Brain (organoid and tissue), 16 donors: ENCODE measurements at places on chromosomes 5 and 9.

DNA sequence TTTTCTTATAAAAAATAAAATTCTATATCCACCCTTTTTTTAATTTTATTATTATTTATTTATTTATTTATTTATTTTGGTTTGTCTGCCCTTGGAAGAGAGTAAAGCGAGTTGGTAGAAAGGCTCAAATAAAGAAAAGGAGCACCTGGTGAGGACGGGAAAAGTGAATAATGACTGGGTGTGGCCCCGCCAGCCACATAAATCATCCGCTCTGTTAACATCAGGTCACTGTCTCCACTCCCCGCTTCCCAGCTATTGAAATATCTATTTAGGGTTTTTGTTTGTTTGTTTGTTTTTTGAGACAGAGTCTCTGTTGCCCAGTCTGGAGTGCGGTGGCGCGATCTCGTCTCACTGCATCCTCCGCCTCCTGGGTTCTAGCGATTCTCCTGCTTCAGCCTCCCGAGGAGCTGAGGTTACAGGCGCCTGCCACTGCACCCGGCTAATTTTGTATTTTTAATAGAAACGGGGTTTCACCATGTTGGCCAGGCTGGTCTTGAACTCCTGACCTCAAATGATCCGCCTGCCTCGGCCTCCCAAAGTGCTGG lies 844 bp downstream of the POLR3G start:
- no peak for DNase-seq

GRCh38 chr9:117073071-117073470 lies 341.8 kb downstream of the ASTN2 start:
- DNase-seq: no peak

GRCh38 chr9:8733131-8733954 lies 933.8 kb upstream of the DMAC1 start:
- DNase-seq: peak; percentile 96

DNA sequence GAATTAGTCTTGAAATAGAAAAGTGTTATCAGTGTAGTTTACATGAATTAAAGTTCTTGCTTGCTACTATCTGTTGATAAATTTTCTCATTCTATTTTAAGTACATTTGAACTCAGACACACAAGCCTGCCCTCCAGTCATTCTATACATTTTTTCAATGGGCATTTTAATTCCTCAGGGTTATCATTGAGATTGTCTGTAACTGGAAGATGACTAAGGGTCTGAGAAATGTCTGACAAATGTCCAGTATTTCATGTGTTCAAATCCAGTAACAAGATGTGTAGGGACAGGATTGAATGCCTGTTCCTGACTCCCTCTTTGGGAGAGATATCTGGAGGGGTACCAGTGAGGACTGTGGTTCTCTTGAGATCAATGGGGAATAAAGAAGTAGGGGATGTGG lies 223.9 kb upstream of the ADAMTSL1 start:
- DNase-seq: no peak

DNA sequence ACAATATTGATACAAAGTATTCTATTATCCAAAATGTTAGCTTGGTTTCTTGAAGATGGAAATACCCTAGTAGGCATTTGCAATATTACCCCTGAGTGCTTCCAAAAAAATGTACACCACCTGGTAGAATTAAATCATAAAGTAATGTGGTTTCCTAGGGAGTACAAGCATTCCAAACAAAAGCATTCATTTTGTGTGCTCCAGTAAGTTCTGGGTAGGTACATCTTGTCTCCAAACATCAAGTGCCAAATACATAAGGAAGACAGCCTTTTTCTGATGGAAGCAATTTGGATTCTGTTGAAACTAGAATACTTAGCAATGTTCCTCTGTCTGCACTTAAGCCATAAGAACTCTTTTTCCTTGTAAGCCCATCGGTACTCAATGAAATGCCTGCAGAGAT lies 73.1 kb upstream of the IL7R start:
- no peak for DNase-seq

GRCh38 chr5:64149857-64150521 lies 15.7 kb upstream of the RNF180 start:
- no peak for DNase-seq

DNA sequence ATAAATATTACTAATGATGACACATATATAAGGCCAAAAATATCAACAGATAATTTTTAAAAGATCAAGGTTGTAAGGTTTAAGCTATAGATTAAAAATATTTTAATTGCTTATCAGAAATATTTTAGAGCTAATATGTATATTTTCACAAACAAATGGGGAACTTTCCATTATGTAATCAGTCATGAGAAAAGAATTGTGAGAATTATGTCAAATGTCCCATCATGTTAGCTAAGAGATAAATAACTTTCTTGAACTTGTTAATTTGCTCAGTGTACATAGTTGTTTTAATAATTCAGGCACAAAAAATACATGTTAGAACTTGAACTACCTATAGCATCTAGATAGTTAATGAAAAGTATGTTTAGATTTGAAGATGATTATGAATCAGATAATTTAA lies 67.7 kb downstream of the SYK start:
- no peak for DNase-seq

- DNase-seq: no peak
Measured at GRCh38 chr5:158701406-158702177, 398.1 kb downstream of the EBF1 start.

DNA sequence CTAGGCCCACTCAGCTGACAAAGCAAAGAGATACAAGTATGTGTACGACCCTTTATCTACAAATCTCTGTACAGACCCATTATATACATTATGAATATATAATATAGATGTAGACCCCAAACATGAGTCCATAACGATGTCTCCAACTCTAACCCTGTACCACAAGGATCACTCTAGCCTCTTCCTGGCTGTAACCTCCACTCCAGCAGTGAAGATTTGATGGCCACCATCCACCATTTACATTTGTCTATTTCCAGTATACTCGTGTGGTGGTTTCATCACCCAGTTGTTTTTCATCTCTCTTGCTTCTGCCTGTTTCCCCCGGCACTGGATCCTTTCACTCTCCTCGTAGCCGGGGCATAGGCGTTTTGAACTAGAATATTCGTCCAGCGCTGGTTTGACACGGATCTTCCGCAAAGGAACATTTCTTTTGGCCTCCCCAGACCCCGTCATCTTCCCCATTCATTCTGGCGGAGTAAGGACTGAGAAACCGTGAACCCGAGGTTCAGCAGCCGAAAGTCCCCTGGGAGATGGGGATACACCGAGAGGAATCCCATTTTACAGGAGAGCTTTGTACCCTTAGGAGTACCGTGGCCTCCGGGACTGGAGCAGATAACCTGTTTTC lies 828 bp upstream of the TRIO start:
- no peak for DNase-seq

DNA sequence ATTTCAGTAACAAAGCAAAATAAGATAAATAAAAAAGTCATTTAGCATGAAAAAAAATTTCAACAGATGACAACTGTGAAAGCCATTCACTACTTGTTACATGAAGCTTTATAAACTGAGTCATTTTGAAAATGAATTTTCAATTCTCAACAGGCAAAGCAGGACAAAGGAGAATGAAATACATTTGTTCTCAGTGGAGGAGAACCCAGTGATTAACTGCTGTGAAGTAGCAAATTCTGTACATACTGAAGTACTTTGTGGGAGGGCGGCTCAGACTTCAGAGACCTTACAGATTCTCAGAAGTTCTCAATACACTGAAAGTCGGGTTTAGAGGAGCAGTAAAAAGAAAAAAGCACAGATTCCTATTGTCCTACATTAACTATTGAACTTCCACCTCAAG lies 21.7 kb downstream of the SKIC3 start:
- DNase-seq: peak; percentile 30

DNA sequence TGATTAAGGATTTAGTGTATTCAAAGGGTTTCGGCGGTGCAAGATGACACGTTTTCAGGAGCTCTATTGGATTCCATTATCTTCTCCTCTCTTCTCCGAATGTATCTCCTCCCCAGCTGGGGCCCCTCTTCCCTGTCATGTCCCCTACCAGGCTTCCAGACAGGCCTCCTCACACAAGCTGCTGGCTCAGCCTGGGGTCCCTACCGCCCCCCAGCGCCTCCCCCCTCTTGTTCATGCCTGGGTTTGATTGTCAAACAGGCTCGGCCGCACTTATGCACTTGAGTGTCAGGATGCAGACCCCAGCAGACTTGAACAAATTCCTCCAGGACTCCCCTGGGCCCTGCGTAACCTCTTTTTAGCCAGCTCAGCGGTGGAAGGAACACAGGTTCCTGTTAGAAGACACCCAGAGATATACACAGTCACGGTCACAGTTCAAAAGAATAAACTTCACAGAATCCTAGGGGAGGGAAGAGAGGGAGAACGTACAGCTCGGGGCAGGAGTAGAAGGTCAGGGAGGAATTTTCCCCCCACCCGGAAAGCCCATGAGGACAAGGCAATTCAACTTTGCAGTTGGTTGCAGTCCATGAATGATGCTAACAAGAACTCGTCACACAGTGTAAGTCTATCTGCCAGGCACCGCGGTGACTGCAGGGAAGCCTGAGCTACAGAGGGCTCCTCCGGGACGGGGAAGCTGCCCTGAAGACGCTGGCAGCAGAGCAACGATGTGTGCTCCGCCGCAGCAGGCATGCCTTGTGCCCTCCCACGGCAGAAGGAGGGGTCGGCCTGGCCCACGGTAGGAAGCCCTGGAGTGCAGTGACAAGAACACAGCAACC lies 560.0 kb downstream of the BNC2 start:
- peak; percentile 15 for DNase-seq

DNA sequence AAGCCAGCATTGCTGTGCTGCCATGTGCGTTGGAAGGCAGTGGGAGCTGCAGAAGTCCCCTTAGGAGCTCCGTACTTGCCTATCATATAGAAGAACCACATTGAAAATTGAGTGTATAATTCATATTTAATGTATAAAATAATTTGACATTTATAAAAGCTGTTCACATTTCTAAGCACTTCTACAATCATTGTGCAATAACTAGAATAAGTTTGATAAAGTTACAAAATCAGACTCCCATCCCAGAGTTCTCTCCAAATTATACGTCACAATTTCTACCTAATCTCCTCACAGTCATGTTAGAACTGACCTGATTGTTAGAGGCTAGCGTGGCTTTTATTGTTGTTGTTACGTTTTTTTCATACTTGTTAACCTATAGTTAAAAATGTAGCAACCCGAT lies 123.5 kb upstream of the ZNF366 start:
- no peak for DNase-seq

DNA sequence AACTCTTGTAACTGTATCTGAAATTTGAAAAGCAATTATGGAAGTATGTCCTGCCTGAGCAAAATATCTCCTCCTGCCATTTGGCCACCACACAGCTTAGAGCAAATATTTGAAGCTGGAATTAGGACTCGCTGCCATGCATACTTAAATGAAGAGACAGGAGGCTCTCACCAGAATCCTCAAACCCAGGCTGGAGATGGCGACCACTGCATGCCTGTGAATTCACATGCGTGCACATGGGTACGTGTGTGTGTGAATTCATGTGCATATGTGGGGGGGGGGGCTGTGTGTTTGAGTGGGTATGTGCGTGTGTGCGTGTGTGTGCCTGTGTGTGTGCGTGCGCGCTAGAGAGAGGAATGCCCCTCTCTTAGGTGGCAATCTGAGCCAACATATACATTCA lies 84.1 kb upstream of the IRX1 start:
- DNase-seq: peak; percentile 49

DNA sequence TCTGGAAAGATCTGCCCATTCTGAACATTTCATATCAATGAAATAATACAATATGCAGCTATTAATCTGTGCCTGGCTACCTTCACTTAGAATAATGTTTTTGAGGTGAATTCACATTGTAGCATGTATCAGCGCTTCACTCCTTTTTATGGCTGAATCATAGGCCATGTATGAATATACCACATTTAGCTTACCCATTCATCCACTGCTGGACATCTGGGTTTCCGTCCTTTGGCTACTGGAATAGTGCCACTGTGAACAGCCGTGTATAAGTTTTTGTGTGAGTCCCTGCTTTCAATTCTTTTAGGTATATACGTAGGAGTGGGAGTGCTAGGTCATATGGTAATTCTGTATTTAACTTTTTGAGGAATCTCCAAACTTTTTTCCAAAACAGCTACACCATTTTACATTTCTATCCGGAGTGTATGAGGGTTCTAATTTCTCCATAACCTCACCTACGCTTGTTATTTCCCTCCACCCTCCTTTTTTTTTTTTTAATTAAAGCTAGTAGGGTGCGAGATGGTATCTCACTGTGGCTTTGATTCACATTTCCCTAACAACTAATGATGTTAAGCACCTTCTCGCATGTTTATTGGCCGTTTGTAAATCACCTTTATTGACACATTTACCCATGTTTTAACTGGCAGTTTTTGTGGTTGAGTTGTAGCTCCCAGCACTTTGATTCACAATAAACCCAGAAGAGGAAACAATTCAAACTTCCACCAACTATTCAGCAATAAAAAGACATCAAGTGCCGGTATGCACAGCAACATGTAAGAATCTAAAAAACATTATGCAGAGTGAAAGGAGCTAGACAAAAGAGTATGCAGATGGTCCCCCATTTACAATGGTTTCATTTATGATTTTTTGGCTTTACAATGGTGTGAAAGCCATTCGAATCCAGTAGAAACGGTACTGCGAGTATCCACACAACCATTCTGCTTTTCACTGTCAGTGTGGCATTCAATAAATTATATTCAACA lies 8.1 kb downstream of the SEMA4D start:
- no peak for DNase-seq

GRCh38 chr5:66224773-66225553 lies 80.9 kb downstream of the SREK1 start:
- no peak for DNase-seq

DNA sequence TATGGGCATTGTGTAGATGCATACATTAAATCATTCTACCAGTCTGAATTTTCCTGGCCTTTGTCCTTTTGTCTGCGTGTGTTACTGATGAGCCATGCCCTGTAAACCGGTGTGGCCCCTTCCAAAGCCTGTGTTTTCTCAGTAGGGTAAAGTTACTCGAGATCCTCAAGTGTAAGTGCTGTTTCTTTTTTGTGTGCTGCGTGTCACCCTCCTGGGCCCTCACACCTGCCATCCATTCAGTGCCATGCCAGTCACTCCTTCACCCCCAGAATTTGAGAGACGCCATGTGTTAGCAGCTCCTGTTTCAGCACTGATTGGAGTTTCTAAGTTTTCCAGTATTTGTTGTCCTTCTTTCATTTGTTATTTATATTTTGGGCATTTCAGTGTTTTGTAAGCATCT lies 288.2 kb downstream of the FANCC start:
- DNase-seq: no peak

DNA sequence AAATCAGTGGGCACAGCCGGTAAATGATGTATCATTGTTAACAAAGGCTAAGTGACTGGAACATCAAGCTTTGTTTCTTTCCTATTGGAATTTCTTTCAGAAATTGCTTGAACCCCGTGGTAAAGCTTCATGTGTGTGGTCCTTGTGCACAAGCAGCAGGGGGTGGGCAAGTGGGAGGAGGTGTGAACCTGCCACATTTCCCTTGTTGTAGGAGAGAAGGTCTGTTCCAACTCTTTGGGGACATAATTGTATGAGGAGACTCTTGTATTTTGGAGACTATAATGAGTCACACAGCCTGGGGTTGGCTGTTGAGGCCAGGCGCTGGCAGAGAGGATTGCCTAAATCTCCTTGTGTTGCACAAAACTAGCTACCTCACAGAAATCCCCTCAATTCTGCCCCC lies 620.5 kb downstream of the IRX1 start:
- DNase-seq: no peak

DNA sequence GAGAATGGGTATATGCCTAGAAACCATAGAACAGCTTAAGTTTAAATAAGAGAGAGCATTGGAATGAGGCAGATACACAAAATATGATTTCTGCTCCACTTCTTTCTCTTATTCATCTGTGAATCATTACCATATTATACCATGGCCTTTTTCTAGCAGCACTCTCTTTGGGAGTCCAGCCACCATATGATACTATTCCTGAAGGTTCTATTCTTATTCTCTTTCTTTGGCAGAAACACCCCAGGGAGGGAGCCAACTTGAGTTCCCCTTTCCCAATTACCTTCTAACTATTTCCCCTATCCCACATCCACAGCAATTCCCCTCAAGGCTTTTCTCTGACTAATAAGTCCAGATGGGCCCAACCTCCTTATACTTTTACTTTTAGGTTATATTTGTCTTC lies 55.9 kb downstream of the NDUFAF2 start:
- DNase-seq: no peak
